ENCODE measurements at places on chromosomes 11 and 22. TPM values are rescaled to one million over a fixed set of nuclear protein-coding genes. Genes with fewer than 3 reads are reported as not detected.

DNA sequence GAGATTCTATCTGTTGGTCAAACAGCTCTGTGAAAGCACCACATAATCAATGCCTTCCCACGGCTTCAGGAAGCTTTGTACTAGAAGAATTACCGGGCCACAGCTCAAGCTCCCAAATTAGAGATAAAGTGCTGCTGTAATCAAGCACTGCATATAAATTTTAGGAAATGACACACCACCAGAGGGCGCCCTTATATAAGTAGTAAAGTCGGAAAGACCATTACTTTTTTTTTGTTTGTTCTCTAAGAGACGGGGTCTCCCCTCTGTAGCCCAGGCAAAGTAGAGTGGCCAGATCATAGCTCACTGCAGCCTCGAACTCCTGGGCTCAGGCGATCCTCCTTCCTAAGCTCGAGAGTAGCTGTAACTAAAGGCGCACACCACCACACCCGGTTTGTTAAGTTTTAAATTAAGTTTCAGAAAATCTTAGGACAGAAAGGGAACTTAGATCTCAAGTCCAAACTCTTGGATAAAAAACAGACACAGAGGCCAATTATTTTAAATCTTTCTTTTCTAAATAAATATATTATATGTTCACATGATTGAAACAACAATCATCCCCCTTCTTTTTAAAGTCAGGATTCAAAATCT lies 32.6 kb downstream of the PRCP start:
- H3K36me3 ChIP-seq = no peaks in the 10 kb centered on the region
- peak; percentile 52 for DNase-seq
- no peak overlapping the region for H3K4me3 ChIP-seq
- peaks cover 21% of the 10 kb centered on the region for H3K4me1 ChIP-seq
- H3K27me3 ChIP-seq = no peaks in the 10 kb centered on the region

- H3K4me3 ChIP-seq = peak within 1 kb of the TSS; percentile 48
- no peak for DNase-seq
- H3K36me3 ChIP-seq = no peaks in the 10 kb centered on the region
Observed at GRCh38 chr11:119340335-119341221, at the start of gene C1QTNF5. TSS of gene C1QTNF5 (minus strand) at chr11:119340883. CDS start at chr11:119340397, 486 bp downstream.

DNA sequence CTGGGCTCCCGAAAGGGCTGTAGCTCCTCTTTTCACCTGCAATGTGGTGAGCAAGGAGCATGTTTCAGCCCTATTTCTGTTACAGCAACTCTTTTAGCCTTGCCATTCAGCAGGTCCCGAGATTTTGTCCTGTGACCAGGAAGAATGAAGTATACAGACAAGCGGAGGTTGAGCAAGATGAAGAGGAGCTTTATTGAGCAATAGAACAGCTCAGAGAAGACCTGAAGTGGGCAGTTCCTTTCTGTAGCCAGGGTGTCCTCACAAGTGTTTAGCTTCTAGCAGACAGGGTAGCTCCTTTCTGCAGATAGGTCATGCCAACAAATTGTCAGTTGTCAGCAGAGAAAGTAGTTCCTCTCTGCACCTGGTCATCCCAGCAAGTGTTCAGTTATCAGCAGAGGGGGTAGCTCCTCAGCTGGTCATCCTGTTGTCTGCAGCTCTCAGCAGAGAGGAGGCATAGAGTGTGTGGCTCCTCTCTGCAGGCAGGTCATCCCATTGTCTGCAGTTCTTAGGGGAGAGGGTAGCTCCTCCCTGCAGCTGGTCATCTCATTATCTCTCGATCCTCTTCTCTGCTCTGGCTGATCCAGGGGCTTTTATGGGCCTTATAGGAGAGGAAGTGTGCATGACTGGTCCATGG lies 5.4 kb upstream of the OR56A4 start:
- no peaks in the 10 kb centered on the region for H3K4me1 ChIP-seq
- H3K36me3 ChIP-seq = no peaks in the 10 kb centered on the region
- H3K27me3 ChIP-seq = peaks cover 5% of the 10 kb centered on the region
- no peak overlapping the region for H3K4me3 ChIP-seq
- no peak overlapping the region for H3K27ac ChIP-seq
- DNase-seq = no peak

- DNase-seq = no peak
- H3K36me3 ChIP-seq = no peaks in the 10 kb centered on the region
- H3K4me3 ChIP-seq = no peak overlapping the region
- H3K27me3 ChIP-seq = 0 out of 2 replicates have a peak, but pooled peaks cover 2% of the 10 kb centered on the region
- H3K4me1 ChIP-seq = peaks cover 4% of the 10 kb centered on the region
Observed at GRCh38 chr11:67654225-67654624, 3.7 kb upstream of the ACY3 start.

Gene KRTAP5-9
- not detected for total RNA-seq

Gene RBMXL2
- 0.10 TPM for total RNA-seq

Gene SLC17A6
- total RNA-seq = not detected
